Osteoblast (primary cell): ENCODE measurements at places on chromosomes 7 and 10. TPM values are rescaled to one million over a fixed set of nuclear protein-coding genes. Genes with fewer than 3 reads are reported as not detected.

DNA sequence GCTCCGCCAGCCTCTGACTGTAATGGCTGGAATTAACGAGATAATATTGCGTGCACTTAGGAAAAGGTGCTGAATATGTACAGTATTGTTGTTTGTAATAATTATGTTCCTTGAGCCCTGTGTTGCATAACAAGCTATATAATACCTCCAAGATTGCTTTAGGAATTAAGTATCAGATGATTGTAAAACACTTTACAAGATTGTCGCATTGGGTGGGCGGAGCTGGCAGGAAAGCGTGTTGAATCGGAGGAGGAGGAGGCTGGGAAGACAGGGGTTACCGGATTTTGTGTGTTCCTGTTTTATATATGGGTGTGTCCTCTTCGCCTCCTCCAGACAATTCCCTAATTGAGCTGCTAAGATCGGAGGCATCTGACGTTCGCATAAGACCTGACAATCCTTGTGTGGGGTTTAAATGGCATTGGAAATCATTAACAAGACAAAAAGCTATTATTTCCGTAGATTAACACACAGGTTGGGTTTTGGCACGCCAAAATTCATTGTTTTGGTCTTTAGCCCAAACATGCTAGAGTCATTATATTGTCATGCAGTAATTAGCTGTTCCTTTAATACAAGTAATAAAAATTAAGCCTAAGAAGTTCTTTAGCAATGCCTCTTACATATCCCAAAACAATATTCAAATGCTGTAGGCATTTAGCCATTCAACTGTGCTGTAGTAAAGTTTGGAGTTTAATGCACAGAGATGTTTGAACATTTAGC is 192.9 kb upstream of the SH2B2 start:
- DNase-seq = no peak

DNA sequence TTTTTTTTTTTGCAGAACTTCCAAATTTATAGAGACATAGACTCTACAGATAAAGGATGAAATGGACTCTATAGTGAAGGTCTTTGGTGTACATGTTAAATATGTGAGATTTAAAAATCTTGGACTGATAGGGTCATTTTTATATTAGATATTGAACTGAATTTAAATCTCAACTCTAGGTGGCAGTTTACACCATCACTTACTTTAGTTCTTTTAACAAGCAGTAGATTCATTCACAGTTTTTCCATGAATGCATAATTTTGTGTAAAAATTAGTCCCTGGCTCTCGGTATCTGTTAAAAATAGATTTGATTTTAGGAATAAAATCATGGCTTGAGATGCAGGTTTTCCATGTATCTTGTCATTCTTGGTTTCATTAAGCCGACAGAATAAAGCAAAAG is 31.1 kb upstream of the SNX13 start:
- no peak for DNase-seq

DNA sequence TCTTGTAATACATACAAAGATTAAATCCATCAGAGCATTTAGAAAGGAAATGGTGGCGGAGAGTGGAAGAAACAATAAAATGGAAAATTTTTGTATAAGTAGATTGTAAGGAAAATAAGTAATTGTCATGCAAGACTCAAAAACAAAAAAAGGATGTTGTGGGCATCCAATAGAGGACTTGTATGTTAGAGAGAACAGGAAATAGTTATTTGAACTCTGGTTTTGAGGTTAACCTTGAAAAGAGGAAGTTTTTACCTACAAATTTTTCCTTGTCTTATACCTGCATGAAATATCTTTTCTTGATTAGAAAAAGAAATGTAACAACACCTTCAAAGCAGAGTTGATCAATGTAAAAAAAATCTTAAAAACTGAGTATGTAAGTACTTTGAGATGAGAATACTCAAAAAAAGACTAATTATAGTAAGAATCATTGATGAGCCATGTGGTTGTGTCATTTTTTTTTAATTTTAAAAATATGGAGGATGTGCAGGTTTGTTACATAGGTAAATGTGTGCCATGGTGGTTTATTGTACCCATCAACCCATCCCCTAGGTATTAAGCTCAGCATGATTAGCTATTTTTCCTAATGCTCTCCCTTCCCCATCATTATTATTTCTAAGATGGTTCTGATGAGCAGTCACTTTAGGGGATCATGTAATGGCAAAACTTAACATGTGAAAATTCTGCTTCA is 11.9 kb downstream of the TMEM106B start:
- DNase-seq = no peak

DNA sequence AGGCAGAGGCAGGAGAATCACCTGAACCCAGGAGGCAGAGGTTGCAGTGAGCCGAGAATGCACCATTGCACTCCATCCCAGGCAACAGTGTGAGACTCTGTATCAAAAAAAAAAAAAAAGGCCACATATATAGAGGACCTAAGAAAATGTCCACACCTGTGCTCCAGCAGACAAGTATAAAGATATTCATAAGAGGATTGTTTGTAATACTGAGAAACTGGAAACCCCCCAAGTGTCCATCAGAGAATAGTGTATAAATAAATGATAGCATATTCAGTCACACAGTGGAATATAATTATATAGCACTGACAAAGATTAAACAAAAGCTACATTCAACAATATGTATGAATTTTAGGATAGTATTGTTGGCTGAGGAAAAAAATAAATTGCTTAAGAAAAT is 1050.6 kb downstream of the GRM8 start:
- DNase-seq = no peak

DNA sequence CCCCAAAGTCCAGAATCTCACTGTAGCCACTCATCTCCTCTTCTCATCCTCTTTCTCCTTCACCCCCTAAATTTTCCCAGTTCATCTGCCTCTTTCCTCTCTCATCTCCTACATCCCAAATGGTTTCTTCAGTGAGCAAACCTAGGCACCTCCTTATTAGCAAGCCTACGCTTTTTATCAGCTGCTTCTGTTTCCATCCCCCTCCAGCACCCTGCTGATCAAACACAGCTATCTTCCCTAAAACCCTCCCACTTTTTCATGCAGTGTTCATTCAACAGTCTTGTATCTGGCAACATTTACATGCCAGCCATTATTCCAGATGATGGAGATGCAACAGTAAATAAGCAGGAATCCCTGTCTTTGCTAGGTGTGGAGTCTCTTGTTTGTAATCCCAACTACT is 3.3 kb upstream of the ABRAXAS2 start:
- DNase-seq = no peak

- DNase-seq = peak; percentile 47
Observed at GRCh38 chr7:92875719-92876118, 39.3 kb upstream of the CDK6 start.

DNA sequence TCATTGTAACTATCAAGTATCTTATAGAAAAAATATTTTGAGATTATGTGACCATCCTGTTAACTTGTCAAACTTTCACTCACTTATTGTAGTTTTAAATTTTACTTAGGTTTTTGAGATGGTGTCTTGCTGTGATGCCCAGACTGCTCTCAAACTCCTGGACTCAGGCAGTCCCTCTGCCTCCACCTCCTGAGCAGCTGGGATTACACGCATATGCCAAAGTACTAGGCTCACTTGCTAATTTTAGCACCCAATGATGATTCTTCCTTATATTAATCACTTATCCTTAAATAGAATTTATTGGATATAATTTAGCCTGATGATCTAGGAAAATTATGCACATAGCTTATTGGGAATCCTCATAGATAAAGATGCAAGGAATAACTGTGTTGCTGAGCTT is 104.9 kb downstream of the BTRC start:
- no peak for DNase-seq

DNA sequence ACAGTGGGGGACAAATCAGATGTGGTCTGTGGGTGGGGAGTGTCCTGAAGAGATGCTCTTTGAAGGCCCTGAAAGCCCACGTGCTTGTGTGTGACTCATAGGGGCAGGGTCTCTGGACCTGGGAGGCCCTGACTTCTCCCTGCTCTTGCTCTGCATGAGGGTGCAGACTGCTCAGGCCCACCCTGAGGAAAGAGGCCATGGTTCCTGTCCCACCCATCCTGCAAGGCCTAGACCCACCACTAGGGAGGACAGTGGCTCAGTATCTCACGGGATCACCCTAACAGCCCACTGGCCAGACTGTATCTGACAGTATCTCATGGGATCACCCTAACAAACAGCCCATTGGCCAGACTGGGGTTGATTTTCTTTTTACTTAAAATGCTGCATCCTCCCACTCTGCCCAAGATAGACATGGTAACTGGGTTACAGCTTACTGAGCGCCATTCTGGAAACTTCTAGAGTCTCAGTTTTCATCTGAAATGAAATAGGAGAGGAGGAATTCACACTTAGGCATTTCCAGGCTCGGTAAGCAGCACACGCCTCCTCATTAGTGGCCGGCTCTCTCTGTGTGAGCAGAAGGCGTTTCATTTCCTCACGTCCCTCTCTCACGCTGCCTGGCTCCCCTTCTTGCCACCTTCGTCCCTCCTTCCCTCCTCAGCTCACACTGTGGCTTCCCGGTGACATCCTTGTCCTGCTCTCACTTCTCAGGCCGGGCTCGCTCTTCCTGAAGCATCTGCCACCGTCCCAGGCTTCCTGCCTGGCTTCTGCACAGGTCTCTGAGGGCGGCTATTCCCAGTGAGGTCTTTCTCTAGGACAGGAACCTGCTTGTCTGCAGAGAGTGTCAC is 242.6 kb downstream of the GLRX3 start:
- DNase-seq = no peak

GRCh38 chr10:7492660-7493046 is 81.8 kb upstream of the SFMBT2 start:
- DNase-seq = no peak

- DNase-seq = no peak
Observed at GRCh38 chr10:114256822-114257221, 17.8 kb downstream of the VWA2 start.

DNA sequence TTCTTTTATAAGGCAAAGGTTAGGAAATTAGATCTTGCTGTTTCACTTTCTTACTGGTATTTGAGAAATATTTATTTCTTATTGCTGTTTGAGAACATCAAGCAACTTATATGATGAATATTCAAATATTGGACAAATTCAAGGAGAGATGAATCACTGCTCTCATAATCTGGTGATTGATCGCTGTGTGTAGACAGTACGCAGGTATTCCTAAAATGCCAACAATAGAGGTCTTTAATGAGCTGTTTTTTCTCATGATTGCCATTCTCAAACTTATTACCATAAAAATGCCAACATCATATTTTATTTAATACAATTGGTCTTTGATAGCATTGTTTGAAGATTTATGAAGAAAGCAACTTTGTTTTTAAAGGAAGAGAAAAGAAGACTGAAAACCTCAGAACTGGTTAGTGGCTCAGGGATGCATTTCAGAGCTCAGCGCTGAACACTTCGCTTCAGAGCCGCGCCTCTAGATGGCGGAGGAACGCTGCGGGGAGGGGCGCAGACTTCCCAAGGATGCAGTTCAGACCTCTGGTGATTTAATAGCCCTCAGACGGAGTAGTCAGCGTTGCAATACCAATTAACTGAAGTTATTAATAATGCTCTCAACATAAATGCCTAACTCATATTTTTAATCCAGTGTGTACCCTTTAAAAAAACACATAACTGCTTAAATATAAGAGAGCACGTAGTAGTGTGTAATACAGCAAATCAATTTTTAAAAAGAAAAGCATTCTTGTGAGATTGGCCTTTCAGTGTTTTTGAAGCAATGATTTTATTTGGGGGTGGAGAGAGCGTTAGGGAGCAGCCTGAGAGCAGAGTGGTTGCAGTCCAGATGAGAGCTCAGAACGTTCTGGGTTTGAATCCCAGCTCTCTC is 38.5 kb upstream of the STEAP4 start:
- DNase-seq = peak; percentile 14

DNA sequence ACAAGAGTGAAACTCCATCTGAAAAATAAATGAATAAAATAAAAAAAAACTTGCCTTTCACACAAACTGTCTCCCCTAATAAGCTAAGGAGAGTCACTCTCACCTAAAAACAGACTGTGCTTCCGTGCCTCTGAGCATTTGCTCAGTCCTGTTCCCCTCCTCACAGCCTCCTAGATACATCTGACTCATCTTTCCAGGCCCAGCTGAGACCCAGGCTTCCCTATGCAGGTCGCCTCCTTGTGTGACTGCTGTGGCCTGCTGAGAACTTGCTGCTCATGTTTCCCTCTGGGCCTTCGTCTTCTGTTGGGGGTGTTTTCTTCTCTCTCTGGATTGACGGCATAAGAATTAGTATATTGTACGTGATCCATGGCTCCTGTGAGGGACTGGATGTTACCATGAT is 777.7 kb downstream of the LRMDA start:
- DNase-seq = no peak

DNA sequence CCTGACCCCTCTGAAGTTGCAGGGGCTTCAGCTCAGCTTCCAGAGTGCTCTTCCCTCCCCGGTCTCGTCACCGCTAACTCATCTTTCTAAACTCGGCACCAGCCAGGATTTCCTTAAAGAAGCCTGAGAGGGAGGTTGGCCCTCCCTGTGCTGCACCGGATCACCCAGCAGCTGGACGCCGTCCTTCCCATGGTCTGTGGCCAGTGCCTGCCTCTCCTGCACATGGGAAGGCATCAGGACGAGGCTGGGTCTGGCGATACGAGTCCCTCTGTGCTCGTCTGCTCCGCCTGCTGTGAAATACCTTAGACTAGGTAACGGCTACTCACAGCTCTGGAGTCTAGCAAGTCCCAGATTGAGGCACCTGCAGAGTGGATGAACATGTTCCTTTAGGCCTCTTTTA is 179.1 kb downstream of the ZMYND11 start:
- no peak for DNase-seq

- peak; percentile 64 for DNase-seq
Observed at GRCh38 chr10:37488792-37489657, 363.6 kb downstream of the ANKRD30A start.

DNA sequence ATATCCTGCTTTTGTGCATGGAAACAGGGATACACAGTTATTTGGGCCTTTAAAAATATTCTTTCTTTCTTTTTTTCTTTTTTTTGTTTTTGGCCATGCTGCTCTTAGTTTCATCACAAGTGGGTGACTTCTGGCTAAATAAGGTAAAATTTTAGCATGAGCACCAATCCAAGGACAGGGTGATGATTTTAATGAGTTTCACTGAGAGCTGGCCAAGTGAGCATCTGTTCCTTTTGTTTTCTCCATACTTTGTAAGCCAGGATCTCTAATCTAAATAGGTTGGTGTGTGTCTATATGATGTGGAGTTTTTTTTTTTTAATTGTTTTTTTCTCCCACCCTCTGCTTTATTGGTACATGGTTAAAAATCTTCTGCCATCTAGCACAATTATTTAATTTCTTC is 106.8 kb downstream of the POLL start:
- DNase-seq = no peak

GRCh38 chr7:132029369-132030085 is 473.1 kb upstream of the PODXL start:
- DNase-seq = peak; percentile 49

GRCh38 chr7:21345361-21345760 is 82.5 kb upstream of the SP4 start:
- DNase-seq = no peak

Gene LRRC61
- 1.8 and 4.0 TPM in 2 replicates for total RNA-seq

Gene MACC1
- total RNA-seq = 0.29 and 0.36 TPM in 2 replicates

Gene SHTN1
- 2.2 and 2.4 TPM in 2 replicates for total RNA-seq

Gene FAM180A
- total RNA-seq = 23.5 and 28.9 TPM in 2 replicates

Gene CPA4
- 18.6 and 28.2 TPM in 2 replicates for total RNA-seq

Gene DNTT
- total RNA-seq = not detected in 2 replicates

Gene FAM13C
- 6.2 and 6.5 TPM in 2 replicates for total RNA-seq

Gene ANKRD61
- total RNA-seq = not detected in 2 replicates

Gene GNG11
- total RNA-seq = 7.6 and 8.8 TPM in 2 replicates

Gene HSPA12A
- 10.0 and 10.9 TPM in 2 replicates for total RNA-seq

Gene IFIT3
- total RNA-seq = 33.9 and 43.8 TPM in 2 replicates
